ENCODE measurements at places on chromosomes 16 and 17.

GRCh38 chr17:74833501-74834377, 25.9 kb downstream of the GRIN2C start:
- peak; percentile 76 for DNase-seq

GRCh38 chr17:3693829-3694231, 2.1 kb downstream of the P2RX5 start:
- no peak for DNase-seq

- DNase-seq, result no peak
Measured at GRCh38 chr17:80720610-80721577, 176.3 kb downstream of the RPTOR start.

- no peak for DNase-seq
Measured at GRCh38 chr17:79008666-79009387, 737 bp downstream of the CANT1 start.

- no peak for DNase-seq
Measured at GRCh38 chr16:5066511-5066910, 755 bp upstream of the C16orf89 start.

DNA sequence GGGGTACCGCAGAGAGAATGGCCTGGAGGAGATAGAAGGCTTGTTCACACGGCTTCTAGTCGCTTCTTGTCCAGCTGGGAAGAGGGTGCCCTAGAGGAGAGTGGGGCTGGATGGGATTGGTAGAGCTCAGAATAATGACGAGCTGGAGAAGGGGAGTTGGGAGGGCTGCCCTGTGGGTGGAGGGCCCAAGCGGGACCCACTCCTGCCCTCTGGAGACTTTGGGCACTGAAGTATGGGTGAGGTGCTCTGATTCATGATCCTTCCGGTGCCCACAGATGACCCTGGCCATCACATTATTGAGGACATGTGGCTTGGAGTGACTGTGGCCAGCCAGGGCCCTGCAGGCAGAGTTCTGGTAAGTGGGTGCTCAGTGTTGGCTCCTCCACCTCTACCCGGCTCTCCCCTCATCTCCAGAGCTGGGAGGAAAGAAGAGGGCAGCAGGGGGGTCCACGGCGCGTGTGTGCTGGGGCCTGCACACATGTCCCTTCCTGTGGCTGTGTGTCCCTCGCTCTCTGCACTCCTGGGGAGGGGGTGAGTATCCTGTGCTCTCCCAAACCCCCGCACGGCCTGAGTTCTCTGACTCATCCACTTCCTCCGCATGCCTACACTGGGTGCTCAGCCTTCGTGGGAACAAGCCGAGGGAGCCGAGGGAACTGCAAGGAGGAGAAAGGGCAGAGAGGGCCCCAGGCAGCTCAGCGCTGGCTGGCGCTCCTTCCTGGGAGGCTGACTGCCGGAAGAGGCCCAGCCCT, 8.5 kb downstream of the ITGA3 start:
- no peak for DNase-seq

DNA sequence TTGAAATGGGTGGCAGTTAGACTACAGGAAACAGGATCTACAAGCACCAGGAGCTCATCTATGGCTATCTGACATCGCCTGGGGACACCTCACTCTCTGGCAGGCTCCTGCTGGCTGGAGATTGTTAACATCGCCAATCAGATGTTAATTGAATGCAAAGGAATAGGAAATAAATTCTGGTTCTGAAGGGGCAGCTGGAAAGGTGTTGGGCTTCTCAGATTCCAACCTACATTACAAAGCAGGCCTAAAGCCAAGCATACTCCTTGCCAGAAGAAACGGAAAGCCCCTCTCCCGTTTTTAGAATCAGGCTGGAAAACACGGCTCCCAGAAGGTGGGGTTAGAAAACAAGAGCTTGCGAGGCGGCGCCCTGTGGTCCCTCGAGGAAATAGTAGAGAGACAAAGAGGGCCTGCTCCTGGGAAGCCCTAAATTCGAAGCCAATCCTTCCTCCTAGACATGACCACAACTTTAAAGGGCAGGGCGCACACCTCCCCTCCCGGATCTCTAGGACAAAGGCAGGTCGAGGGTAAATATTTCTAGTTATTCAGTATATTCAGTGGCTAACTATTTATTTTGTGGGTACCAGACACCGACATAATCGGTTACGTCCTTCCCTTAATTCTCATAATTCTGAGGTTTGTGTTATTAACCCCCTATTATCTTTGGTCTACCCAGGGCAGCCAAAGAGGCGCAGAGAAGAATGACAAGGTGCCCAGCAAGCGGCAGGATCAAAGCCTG, 763 bp upstream of the TOM1L1 start:
- DNase-seq, result no peak

DNA sequence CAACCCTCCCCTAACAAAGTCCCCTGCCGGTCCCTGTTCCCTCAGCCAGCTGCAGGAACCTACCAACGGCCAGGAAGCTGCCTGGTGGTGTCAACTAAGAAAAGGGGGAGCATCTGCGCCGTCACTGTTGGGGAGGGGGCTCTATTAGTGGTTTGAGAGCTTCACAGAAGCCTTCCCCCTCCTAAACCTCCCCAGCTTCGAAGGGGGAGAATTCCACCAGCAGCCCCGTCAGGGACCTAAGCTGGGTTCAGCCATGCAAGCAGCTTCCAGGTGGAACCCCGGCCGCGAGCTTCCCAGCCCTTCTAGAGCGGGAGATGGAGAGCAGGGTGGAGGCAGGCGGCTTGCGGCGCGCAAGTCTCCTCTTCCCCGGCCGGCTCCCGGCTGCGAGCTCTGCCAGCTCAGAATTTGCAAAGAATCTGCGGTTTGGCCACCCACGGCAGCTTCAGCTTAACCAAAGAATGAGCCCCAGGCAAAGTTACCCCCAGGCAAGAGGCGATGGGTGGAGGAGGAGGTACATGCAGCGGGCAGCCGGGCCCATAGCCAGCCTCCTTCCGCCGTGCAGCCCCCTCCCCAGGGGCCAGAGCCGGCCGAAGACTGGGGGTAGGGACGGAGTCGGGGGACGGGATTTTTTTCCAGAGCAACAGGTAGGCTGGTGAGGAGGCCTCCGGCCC, 33.7 kb downstream of the DDX19A start:
- peak; percentile 44 for DNase-seq

- DNase-seq, result peak; percentile 88
Measured at GRCh38 chr17:82400830-82401229, 17.3 kb upstream of the HEXD start.

DNA sequence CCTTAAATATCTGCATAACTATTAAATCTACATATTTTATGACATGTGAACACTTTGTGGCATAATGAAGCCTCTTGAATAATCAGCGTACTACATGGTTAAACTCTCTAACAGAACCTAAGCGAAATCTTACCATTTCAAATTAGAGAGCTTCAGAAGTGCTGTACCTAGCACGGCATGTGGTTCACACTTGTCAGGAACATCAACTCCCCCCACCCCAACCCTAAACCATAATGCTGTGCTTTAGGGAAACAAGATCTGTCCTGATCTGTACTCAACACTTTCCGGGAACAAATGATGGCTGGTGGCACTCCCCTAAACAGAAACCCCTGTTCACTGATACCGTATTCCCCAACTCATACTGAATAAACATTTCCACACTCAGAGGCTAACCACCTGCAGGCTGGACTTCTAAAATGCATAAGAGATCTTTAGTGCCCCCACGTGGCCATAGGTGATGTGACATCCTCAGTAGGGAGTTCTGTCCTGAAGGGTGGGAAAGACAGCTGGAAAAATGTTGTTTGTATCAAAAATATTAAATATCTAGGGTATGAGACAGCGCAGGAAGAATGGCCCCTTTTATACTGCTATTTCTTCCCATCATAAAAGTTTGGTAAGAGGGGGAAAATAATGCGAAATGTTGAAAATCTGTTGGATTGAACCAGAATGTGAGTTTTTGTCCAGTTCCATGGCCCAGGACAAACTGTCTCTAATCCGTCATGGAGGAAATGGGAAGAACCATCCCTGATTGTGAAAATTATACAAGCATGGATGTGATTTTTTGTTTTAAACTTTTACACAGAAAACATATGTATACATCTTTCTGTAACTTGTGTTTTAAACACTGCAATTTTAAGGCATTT, 88.6 kb downstream of the USP31 start:
- peak; percentile 69 for DNase-seq

DNA sequence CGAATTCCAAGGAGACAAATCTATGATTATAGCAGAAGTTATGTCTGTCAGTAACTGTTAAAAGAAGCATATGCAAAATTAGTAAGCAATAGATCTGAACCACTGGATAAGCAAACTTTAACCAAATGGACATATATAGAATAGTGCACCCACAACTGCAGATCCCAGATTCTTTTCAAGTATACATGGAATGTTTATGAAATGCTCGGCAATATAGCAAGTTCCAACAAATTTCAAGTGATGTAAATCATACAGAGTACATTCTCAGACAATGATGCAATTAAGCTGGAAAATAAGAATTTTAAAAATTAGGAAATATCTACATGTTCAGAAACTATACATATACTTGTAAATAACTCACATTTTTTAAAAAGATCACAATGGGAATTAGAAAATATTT, 8.4 kb upstream of the HELZ start:
- no peak for DNase-seq

GRCh38 chr17:17691468-17692263, 10.4 kb downstream of the RAI1 start:
- DNase-seq, result peak; percentile 55

- DNase-seq, result no peak
Measured at GRCh38 chr17:59607817-59608403, 11.8 kb upstream of the CLTC start.

DNA sequence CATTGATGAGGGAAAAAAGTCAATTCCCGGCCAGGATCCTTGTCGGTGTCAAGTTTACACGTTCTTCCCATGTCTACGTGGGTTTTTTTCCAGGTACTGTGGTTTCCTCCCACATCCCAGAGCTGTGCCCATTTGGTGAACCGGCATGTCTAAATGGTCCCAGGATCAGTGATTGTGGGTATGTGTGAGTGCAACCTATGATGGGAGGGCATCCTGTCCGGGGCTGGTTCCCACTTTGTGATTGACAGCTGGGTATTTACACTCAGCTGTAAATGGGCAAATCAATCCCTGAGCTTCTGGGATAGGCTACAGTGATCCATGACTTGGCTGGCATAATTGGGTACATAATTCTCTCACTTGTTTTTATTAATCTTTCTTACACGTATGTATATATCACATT, 91.2 kb upstream of the IRX6 start:
- DNase-seq, result no peak

DNA sequence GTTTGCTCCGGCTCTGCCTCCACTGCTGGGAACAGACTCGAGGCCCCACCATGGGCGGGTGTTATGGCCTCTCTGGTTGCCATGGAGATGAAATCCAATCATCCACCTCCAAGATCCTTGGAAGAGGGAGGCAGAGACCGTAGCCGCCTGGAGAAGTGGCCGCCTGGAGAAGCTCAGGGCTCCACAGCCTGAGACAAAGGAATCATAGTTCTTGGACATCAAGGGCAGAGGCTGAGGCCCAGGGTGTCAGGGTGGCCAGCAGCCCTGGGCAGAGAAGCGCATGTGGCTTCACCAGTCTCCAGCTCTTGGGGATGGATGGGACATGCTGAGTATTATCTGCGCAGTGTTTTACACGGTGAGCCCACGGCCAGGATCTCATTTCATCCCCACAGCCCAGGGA, 36.2 kb downstream of the ABR start:
- DNase-seq, result no peak

GRCh38 chr17:45628019-45628418, 137.5 kb upstream of the PLEKHM1 start:
- DNase-seq, result no peak

Measured in GM10248 (cell line).